ENCODE measurements at places on chromosomes 4 and X.

- DNase-seq: no peak
Measured at GRCh38 chrX:43527801-43528200, 128.3 kb upstream of the MAOA start.

DNA sequence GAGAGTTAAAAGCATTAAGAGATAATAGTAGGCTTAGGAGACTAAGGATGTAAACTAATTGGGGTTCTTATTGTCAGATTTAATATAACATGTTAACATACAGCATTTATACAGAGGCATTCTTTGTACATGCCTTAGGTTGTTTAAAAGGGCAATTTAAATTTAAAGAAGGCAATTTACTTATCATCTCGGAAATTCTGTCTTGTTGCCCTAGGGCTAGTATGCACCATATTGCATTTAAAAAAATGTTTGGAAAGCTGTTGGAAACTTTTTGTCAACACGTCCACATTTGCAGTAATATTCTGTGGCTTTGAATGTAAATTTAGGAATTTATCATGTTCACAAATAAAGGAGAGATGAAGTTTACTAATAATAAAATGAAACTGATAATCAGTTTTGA is 25.5 kb downstream of the GALNT7 start:
- DNase-seq: no peak

- DNase-seq: no peak
Measured at GRCh38 chr4:132344924-132345828, 803.9 kb upstream of the PCDH10 start.

- DNase-seq: no peak
Measured at GRCh38 chrX:46704767-46705386, 54.0 kb downstream of the SLC9A7 start.

DNA sequence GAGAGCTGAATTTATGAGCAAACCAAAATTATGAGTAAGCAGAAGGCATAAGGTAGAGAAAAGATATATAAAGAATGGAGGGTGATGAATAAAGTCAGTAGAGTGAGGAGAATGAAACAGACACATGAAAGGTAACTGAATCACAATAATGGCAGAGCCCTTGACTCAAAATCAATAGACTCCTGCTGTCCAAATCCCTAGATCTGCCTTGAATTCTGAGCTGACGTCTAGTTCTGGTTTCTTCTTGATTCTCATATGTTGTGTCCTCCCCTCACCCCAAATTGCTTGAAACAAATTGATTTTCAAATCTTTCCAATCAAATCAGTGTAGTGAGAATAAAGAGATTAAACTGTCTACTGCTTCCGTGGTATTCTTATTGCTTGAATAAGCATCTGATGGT is 86.6 kb upstream of the IQCM start:
- no peak for DNase-seq

DNA sequence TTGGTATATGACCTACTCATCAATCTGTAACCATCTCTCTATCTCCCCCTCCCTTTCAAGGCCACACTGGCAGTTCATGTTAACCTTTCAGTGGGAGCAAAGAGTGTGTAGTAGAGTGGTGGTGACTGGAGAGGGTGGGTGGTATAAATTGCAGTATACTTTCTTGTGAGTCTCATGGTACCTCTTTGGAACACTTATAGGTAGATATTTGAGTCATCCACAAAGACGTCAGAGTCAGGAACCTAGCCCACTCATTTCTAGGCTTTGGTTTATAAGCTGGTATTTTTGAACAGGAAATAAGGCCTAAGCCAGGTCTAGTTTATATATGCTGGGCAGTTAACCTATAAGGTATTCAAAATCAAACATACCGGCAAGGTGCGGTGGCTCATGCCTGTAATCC is 36.3 kb downstream of the RLIM start:
- DNase-seq: no peak

DNA sequence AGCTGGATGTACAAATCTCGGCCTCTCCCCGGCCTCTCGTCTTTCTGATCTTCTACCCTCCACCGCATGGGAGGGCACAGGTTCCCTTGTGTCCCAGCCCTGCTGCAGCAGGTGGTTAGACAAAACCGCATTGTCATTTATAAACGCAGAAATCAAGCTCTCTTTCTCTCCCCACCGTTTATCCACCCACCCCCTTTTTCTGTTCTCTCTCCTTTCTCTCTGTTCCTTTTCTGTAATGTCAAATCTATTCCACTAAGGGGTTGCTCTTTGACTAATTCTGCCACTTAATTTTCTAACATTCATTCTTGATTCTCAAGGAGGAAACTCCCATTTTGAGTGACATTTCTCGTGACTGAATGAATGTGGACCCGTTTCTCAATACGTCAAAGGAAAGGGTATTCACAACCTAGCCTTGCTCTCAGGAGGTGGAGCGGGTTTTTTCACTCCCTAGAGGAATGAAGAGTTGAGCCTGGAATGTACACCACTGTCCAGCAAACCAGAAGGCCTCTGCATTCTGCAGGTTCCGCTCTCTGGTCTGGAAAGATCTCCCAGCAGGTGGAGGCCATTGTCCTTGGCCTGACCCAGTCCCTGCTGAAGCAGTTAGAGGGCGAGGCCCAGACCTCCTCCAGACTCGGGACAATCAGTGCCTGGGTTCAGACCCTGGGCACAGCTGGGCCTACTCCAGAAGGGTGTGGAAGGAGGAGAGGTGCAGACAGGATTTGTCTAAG is 70.9 kb upstream of the ENPP6 start:
- DNase-seq: no peak

- peak; percentile 50 for DNase-seq
Measured at GRCh38 chr4:163157157-163157556, 9.5 kb downstream of the NAF1 start.

DNA sequence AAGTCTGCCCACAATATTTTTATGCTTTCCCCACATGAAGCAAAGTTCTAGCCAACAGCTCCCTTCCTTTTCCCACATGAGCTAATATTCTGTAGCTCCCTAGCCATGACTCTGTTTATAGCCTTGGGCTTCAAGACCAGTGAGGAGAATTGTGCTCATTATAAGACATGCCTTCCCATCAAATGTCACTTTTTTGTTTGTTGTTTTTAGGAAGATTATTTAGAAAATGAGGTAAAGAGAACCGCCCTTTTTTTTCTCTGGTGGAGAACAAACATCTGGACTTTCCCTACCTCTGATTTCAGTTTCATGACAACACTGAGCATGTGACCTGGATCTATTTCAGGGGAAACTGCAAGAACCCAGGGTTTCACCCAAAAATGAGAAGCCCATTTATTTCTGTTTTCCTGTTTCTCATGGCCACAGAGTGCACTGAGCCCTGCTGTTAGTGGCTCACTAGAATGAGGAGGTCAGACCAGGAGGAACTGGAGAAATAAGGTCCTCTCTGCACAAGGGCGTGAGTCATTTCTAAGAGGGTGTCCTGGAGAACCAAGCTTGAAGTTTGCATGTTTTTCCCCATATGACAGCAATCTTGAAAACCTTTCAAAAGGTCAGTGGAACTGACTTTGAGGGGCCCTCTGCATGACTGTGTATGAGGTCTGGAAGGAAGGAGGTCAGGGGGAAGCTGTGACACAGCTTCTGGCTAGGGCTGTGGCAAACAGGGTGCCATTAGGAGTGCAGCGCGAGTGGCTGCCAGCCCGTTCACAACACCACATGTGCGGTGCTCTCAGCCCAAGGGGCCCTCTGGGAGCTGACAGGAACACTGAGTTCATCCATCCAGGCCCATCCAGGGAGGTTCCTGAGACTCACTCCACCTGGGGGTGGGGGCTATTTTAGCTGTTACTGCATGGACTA is 55.2 kb downstream of the CHST7 start:
- DNase-seq: no peak

GRCh38 chr4:118716304-118716703 is 31.1 kb downstream of the METTL14 start:
- no peak for DNase-seq

GRCh38 chr4:155582971-155583437 is 83.6 kb upstream of the GUCY1A1 start:
- no peak for DNase-seq
